ENCODE measurements at places on chromosomes 11 and 22. TPM values are rescaled to one million over a fixed set of nuclear protein-coding genes. Genes with fewer than 3 reads are reported as not detected.

DNA sequence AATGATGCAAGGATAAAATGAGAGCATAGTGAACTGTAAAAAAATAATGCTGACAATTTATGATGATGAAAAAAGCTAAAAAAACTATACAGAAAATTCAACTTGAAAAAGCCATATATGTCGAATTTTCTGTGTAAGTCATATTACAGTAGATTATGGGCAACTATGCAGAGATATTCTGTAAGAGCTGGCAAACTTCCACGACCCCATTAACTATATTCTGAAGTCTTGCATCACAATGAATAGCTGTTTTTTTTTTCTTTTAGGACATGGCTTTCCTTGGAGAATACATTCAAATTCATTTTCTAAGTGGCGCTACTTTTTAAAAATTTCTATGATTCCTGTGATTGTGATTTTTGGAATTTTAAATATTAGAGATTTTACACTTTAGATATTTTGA, 18.4 kb downstream of the PSMD13 start:
- H3K27ac ChIP-seq: no peak overlapping the region
- no peaks in the 10 kb centered on the region for H3K27me3 ChIP-seq
- peaks cover 3% of the 10 kb centered on the region for H3K36me3 ChIP-seq
- no peak overlapping the region for H3K4me3 ChIP-seq

GRCh38 chr11:83655976-83656375, 369.8 kb upstream of the CCDC90B start:
- no peaks in the 10 kb centered on the region for H3K27me3 ChIP-seq
- no peak overlapping the region for H3K27ac ChIP-seq
- H3K4me1 ChIP-seq: peaks cover 10% of the 10 kb centered on the region
- no peak for DNase-seq
- no peak overlapping the region for H3K4me3 ChIP-seq

DNA sequence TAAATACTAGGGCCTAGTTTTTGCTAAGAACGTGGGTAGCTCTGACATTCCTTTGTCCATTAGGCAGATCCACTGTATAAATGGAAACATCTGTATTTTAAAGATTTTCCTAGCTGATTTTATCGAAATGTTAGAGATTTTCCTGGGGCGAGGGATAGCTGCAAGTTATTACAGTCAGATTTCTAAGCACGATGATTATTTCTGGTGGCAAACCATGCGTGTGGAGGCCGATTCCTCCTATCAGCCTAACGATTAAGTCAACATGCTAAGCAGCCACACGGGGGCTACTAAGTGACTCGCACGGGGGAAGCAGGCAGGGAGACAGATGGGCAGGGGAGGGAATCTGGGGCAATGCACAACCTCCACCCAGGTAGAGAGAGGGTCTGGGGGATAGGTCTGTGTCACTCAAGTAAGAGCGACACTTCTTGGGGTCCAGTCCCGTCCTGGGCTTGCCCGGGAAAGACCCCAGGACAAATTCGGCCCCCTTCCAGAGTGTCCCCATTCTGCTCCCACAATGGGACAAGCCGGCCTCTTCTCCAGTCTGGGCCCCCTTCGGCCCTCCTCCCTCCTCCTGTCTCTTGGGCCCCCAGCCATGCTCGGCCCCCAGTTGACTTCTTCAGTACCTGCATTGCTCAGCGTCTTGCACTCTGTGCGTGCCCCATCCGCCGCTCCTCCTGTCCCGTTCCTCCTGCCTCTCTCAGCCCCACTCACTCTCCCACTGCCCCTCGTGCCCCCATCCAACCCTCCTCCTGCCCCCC, 571 bp downstream of the C11orf24 start:
- H3K27ac ChIP-seq: peak overlapping the region; percentile 98
- peak; percentile 88 for DNase-seq
- peaks cover 11% of the 10 kb centered on the region for H3K36me3 ChIP-seq
- H3K4me1 ChIP-seq: peaks cover 32% of the 10 kb centered on the region

DNA sequence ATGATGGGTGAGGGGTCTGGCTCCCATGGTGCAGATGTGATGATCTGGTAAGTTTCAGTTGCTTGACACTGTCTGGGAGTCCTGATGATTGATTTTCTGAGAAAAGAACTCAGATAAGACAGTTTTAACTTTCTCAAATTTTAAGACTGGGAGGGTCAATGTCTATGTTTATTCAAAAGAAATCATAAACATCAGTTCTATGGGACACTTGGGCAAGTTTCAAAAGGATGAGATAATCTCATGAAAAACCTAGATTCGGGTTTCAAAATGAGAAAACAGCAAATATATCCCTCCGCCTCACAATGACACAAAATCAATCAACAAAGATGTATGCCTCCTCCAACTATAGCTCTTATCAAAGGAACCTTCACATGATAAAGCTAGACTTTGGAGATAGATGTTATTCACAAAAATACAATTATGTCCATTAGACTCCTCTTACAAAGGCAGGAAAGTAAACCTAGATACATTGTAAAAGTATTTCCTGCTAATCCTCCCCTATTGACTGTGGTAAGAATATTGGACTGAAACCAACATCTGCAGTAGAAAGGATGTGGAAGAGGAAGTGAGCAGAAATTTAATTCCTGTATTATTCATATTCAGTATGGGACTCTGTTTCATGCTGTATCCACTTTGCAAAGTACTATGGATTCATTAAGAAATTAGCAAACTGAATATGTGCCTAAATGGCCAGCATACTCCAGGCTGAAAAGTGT, 21.6 kb downstream of the SVIP start:
- H3K4me3 ChIP-seq: no peak overlapping the region
- H3K4me1 ChIP-seq: no peaks in the 10 kb centered on the region
- no peaks in the 10 kb centered on the region for H3K36me3 ChIP-seq
- no peaks in the 10 kb centered on the region for H3K27me3 ChIP-seq
- no peak for DNase-seq

GRCh38 chr11:118240999-118241763, 11.0 kb downstream of the MPZL3 start:
- no peaks in the 10 kb centered on the region for H3K27me3 ChIP-seq
- DNase-seq: peak; percentile 71
- H3K4me3 ChIP-seq: no peak overlapping the region
- H3K27ac ChIP-seq: peak overlapping the region; percentile 82
- no peaks in the 10 kb centered on the region for H3K36me3 ChIP-seq
- peaks cover 69% of the 10 kb centered on the region for H3K4me1 ChIP-seq

DNA sequence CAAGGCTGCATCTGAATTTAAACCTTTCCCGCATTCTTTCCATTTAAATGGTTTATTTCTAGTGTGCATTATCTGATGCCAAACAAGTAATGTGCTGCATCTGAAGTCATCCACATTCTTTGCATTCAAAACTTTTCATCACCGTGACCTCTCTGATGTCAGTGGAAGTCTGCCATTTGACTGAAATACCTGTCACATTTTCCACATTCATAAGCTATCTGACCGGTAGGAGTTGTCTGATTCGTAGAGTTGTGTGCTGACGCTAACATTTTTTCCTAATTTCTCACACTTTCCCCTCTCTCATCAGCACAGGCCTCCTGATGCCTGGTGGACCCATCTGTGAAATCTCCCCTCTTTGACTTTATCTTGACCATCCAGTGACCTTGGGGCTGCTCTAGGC, 79.9 kb upstream of the BARX2 start:
- DNase-seq: peak; percentile 65
- H3K36me3 ChIP-seq: no peaks in the 10 kb centered on the region
- no peak overlapping the region for H3K4me3 ChIP-seq
- no peaks in the 10 kb centered on the region for H3K27me3 ChIP-seq
- H3K4me1 ChIP-seq: peaks cover 43% of the 10 kb centered on the region
- H3K27ac ChIP-seq: peak overlapping the region; percentile 69

DNA sequence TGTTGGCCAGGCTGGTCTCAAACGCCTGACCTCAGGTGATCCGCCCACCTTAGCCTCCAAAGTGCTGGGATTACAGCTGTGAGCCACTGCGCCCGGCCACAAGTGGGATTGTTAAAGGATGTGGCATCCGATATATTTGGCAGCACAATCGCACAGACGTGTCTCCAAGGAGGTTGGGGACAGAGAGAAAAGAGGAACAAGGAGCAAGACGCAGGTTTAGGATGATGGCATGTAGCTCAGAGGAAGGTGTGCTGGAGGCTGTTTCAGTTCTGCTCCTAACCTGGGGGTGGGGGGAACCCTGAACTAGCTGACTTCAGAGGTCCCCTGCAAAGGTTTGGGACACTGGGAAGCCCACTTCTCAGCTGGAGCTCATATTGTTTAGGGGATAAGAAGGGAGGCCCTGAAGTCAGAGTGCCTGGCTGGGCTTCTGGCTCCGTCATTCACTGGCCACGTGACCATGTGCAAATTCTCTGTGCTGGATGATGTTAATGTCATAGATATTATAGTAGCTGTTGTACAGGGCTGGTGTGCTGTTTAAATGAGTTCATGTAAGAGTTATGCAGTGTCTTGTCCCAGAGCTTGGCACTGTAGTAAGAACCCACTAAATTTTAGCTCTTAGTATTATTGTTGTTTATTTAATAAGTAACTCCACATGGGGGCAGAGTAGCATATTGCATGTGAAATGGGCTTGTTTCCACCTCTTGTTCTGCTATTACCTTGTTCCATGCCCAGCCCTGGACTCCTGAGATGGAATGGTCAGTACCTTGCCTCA, 129.7 kb downstream of the ST3GAL4 start:
- H3K27me3 ChIP-seq: peaks cover 1% of the 10 kb centered on the region
- no peak overlapping the region for H3K27ac ChIP-seq
- no peak overlapping the region for H3K4me3 ChIP-seq

DNA sequence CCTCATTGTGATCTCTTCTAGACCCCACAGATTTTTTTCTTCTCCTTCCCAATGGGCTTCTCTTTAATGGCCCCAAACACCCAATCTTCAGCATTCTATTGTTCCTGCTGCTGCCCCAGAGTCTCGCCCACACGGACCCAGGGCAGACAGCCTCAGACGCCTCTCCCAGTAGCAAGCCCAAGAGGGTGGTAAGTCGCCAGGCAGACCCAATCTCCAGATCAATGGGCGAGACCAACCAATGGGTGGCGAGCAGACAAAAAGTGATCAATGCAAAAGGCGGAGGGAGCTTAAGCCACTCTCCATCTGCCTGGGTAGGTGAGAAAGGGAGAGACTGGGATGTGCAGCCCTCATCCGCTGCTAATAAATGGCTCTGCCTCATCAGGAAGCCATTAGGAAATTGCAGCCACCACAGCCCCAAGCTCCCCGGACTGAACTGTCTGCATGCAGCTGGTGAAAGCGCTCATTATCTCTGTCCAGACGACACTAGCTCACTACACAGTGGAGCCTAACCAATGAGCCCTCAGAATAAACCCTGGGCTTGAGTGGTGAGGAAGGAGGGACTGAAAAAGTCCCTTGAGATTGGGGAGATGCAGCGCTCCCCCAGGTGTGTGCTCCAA, 81.8 kb downstream of the ETS1 start:
- H3K36me3 ChIP-seq: no peaks in the 10 kb centered on the region
- no peaks in the 10 kb centered on the region for H3K27me3 ChIP-seq
- H3K4me1 ChIP-seq: no peaks in the 10 kb centered on the region
- no peak for DNase-seq
- H3K4me3 ChIP-seq: no peak overlapping the region

GRCh38 chr11:115411120-115411519, 93.1 kb downstream of the CADM1 start:
- no peak overlapping the region for H3K4me3 ChIP-seq
- H3K4me1 ChIP-seq: peaks cover 46% of the 10 kb centered on the region
- no peak for DNase-seq
- H3K27me3 ChIP-seq: no peaks in the 10 kb centered on the region
- H3K36me3 ChIP-seq: no peaks in the 10 kb centered on the region

DNA sequence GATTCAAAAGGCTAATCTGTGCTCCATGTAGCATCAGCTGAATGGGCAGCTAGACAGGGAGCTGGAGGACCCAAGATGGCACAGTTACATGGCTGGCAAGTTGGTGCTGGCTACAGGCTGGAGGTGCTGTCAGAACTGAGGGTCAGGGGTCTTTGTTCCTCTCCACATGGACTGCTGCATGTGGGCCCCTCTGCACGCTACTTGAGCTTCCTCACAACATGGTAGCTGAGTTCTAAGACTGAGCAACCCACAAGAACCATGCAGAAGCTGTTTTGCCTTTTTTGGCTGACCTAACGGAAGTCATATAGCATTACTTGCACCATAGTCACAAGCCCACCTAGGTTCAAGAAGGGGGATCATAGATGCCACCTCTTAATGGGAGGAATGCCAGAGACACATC, 196.1 kb downstream of the GRIK4 start:
- H3K4me3 ChIP-seq: no peak overlapping the region
- DNase-seq: peak; percentile 22
- H3K27me3 ChIP-seq: no peaks in the 10 kb centered on the region
- H3K27ac ChIP-seq: no peak overlapping the region
- no peaks in the 10 kb centered on the region for H3K36me3 ChIP-seq
- H3K4me1 ChIP-seq: peaks cover 26% of the 10 kb centered on the region

- peak overlapping the region; percentile 71 for H3K27ac ChIP-seq
- H3K36me3 ChIP-seq: no peaks in the 10 kb centered on the region
- H3K4me3 ChIP-seq: peak overlapping the region; percentile 79
- no peak for DNase-seq
- no peaks in the 10 kb centered on the region for H3K27me3 ChIP-seq
These were observed 649 bp downstream of the SELENOO start for GRCh38 chr22:50201191-50202129.

- H3K27me3 ChIP-seq: no peaks in the 10 kb centered on the region
- no peaks in the 10 kb centered on the region for H3K36me3 ChIP-seq
- no peak overlapping the region for H3K4me3 ChIP-seq
- H3K27ac ChIP-seq: no peak overlapping the region
- no peaks in the 10 kb centered on the region for H3K4me1 ChIP-seq
These were observed 815 bp downstream of the TNNT3 start for GRCh38 chr11:1920128-1920908.

DNA sequence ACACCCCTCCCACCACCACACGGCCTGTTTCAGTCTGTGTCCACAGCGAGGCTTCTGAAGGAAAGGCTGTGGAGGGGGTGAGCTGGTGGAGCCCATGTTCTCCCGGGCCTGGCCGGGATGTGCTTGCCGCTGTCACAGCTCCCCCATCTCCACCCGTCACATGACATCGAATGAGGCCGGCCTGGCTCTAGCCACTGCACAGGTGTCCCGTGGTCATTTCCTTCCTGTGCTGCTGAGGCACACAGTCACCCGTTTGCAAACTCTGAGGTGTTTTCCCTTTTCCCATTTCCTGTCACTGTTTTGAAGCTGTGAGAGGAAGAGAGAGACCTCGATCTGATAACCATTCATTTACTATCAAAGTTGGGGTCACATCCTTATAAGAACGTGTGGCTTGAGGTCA, 55.7 kb upstream of the CLDN5 start:
- no peaks in the 10 kb centered on the region for H3K27me3 ChIP-seq
- H3K4me3 ChIP-seq: no peak overlapping the region
- no peaks in the 10 kb centered on the region for H3K36me3 ChIP-seq
- no peaks in the 10 kb centered on the region for H3K4me1 ChIP-seq

DNA sequence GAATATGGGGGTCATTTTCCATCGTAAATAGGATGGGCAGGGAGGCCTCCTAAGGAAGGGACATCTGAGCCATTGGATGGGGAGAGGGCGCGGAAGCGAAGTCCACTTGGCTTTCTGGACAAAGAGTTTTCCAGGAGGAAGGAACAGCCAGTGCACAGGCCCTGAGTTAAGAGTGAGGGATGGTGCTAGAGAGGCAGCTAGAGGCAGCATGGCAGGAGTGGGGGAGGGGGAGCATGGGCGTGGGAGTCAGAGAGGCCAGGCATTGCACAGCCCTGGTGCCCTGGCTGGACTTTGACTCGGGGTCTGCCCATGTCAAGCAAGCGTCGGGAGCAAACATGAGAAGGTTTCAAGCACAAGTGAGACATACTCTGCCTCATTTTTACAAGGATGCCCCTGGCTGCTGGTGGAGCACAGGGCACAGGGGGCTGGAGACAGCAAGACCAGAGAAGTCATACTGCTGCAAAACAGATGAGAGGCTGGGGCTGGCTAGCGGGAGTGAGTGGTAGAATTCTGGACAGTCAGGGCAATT, 9.0 kb downstream of the GNAZ start:
- no peaks in the 10 kb centered on the region for H3K36me3 ChIP-seq
- H3K27ac ChIP-seq: no peak overlapping the region
- H3K4me1 ChIP-seq: peaks cover 4% of the 10 kb centered on the region
- no peaks in the 10 kb centered on the region for H3K27me3 ChIP-seq

The GAB4 gene
- not detected for total RNA-seq

The NCR3LG1 gene
- 14.8 TPM for total RNA-seq

The PRR33 gene
- total RNA-seq: not detected

The CAVIN3 gene
- 7.7 TPM for total RNA-seq

The BBOX1 gene
- total RNA-seq: not detected

The OR10A2 gene
- total RNA-seq: not detected

All from Caco-2 (cell line).